ENCODE measurements at places on chromosomes 3 and 15. TPM values are rescaled to one million over a fixed set of nuclear protein-coding genes. Genes with fewer than 3 reads are reported as not detected.

The GOLGA8G gene
- not detected for total RNA-seq

The KLF15 gene
- total RNA-seq: 1.1 TPM

The IMPG2 gene
- 0.59 TPM for total RNA-seq

The POC1A gene
- total RNA-seq: 8.7 TPM

The RPL32 gene
- 1,896 TPM for total RNA-seq

DNA sequence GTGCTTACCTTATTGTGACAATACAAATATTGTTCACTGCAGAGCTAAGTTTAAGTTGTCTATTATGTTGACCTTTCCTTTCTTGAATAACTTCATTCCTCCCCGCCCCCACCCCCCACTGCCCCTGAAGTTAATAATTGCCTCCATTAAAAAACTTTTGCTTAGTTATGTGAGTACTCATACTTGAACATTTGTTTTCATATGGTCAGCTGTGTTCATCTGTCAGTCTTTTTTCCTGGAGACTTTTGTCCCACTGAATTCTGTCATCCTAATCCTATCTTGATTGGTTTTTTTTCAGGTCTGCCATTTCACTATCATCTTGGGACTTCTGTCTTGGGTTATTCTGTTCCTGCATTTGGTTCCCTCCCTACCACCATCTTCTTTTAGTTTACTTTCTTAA is 8.5 kb downstream of the SLC25A36 start:
- H3K36me3 ChIP-seq: peaks cover 12% of the 10 kb centered on the region
- no peak for DNase-seq
- peaks cover 50% of the 10 kb centered on the region for H3K4me1 ChIP-seq
- no peaks in the 10 kb centered on the region for H3K27me3 ChIP-seq
- no peak overlapping the region for H3K4me3 ChIP-seq

- no peaks in the 10 kb centered on the region for H3K36me3 ChIP-seq
- H3K4me3 ChIP-seq: no peak overlapping the region
- H3K27me3 ChIP-seq: peaks cover 8% of the 10 kb centered on the region
Measured at GRCh38 chr3:5531741-5532290, 344.3 kb downstream of the EDEM1 start.

GRCh38 chr3:116280130-116280740 is 165.1 kb downstream of the LSAMP start:
- H3K27ac ChIP-seq: no peak overlapping the region
- no peaks in the 10 kb centered on the region for H3K4me1 ChIP-seq
- peaks cover 3% of the 10 kb centered on the region for H3K27me3 ChIP-seq
- H3K4me3 ChIP-seq: no peak overlapping the region

DNA sequence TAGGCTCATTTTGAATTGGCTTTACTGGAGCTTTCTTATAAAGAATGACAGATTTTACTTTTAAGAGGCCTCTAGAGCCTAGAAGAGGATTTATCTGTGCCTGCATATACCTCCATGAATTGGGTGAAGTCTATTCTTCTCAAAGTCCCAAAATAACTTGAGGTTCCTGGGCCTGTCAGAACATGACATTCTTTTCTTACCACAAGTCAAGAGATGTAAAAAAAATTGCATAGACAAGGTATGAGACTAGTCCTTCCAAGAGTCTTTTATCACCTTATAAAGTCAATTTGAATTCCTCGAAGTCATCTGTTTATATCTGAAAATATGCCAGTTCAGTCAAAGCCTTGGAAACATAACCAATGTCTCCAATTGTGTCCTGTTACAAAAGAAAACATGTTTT is 17.2 kb upstream of the CD200 start:
- no peak overlapping the region for H3K27ac ChIP-seq
- H3K4me3 ChIP-seq: no peak overlapping the region
- H3K27me3 ChIP-seq: no peaks in the 10 kb centered on the region
- peaks cover 22% of the 10 kb centered on the region for H3K4me1 ChIP-seq
- peaks cover 6% of the 10 kb centered on the region for H3K36me3 ChIP-seq

DNA sequence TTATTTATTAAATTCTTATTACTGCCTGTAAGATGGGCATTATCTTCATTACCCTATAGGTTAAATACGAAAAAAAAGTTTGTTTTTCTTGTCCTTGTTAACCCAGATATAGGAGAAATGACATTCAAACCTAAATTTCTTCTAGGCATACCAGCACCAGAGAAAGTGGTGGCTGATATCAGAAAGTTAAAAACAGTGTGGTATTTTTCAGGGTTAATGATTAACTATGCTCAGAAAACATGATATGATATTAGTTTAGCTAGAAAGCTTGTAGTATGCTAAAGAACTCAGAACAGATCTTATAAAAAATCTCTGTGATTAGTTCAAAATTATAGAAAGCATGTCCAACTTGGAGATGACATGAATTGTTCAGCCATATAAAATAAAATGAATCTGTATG is 630.5 kb upstream of the EPHA6 start:
- H3K27ac ChIP-seq: no peak overlapping the region
- peaks cover 2% of the 10 kb centered on the region for H3K4me1 ChIP-seq
- DNase-seq: no peak
- H3K27me3 ChIP-seq: no peaks in the 10 kb centered on the region
- no peak overlapping the region for H3K4me3 ChIP-seq

GRCh38 chr3:113746548-113747282 is at the start of gene ATP6V1A:
Gene ATP6V1A (plus strand): TSS chr3:113747035. CDS start chr3:113778754, 31,719 bp downstream.
- peaks cover 47% of the 10 kb centered on the region for H3K4me1 ChIP-seq
- peak; percentile 82 for DNase-seq
- no peaks in the 10 kb centered on the region for H3K27me3 ChIP-seq

DNA sequence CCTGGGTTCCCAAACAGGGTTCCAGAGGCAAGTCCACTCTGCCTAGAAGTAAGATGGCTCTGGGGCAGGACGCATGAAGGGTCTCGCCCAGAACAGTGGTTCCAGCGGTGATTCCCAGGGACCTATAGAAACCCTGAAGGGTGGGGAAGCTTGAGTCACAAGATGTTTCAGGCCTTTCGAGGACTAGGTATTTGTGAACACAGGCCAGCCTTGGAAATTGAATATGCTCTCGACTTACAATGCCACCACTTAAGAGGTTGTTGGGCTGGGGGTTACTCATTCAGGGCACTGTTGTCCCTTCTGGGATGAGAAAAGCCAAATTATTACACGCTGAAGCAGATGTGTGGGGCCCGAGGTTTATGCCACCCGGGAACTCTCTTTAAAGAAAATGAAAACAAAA is 152.0 kb downstream of the TJP1 start:
- no peak for DNase-seq
- no peaks in the 10 kb centered on the region for H3K36me3 ChIP-seq
- H3K4me1 ChIP-seq: peaks cover 15% of the 10 kb centered on the region
- H3K4me3 ChIP-seq: no peak overlapping the region
- peaks cover 2% of the 10 kb centered on the region for H3K27me3 ChIP-seq

DNA sequence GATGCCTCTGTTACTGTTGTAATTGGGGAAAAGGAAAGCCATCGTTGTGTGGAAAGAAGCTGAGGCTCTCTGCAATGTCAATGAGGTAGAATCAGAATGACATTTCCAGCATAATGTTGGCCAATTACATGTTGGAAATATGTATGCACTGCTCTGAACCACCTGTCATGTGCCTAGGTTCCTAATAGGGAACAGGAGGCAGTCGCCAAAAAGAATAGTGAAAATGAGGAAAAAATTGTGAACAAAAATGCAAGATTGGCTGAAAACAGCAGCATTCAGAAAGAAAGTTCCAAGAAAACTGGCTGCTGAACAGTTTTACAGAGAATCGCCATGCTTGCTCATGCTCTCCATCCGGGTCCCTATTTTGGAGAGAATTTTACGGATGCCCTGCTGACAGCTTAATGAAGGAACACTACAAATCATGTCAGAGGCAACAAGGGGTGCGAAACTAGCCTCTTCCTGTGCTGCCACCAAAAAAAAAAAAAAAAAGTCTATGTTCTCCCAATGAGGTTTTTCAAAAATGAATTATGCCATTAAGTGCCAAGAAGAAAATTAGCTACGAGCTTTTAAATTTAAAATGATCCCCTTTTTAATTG is 305.9 kb upstream of the ARRDC4 start:
- H3K27me3 ChIP-seq: peaks cover 78% of the 10 kb centered on the region
- H3K36me3 ChIP-seq: no peaks in the 10 kb centered on the region
- no peak overlapping the region for H3K27ac ChIP-seq
- peaks cover 12% of the 10 kb centered on the region for H3K4me1 ChIP-seq

DNA sequence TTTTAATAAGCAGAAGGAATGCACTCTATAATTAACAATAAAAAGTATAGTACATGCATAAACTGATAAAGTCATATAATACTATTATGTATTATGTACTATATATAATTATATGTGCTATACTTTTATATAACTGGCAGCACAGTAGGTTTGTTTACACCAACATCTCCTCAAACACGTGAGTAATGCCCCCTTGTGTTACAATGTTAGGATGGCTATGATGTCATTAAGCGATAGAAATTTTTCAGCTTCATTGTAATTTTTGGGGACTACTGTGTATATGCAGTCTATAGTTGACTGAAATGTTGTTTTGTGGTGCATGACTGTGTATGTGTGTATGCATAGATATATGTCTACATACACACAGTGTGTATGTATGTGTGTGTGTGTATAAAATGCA is 100.6 kb downstream of the SLMAP start:
- peaks cover 7% of the 10 kb centered on the region for H3K36me3 ChIP-seq
- no peaks in the 10 kb centered on the region for H3K27me3 ChIP-seq
- no peak overlapping the region for H3K27ac ChIP-seq
- peaks cover 6% of the 10 kb centered on the region for H3K4me1 ChIP-seq

Measured in mesothelial cell of epicardium (in vitro differentiated cells).